ENCODE measurements at places on chromosomes 1 and 21.

- no peak for DNase-seq
Observed at GRCh38 chr21:46483300-46484295, 24.9 kb downstream of the DIP2A start.

DNA sequence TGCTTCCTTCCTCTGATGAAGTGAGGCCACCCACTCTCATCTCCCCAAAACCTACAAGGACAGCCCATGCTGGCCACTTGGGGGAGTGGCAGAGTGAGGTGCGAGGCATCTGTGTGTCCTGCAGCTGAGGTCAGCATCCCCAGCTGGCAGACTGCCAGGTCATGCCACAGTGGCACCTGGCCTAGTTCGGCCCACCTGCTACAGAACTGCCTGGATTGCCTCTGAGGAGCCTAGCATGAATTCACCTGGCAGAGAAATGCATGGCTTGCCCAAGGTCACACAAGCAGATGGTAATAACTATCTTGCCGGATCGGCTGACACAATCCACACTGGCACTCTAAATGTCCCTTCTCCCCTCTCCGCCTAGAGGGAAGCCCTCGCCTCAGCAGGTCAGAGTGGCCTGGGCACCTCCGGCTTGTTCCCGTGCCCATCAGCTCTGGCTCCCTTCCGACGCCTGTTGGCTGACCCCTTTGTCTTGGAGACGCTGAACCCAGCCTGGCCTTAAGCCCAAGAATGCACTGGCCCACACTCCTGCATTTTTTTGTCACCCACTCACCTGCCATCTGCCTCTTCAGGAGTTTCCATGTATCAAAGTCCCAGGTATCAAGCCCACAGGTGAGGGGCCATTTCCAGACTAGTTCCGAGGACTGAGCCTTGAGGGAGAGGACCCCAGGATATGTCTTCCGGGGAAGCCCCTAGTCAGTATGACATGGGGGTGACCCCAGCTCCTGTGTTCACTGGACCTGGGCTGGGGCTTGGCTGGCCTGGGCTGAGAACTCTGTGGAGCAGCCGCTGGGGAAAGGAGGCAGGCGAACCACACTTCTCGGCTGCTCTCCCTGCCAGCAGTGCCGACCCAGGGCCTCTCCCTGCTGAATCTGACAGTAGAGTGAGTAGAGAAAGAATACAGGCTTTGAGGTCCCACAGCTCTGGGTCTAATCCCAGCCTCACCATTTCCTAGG lies 21.7 kb downstream of the ECE1 start:
- peak; percentile 71 for DNase-seq

- DNase-seq: no peak
Observed at GRCh38 chr21:20949884-20950283, 48.3 kb upstream of the NCAM2 start.

DNA sequence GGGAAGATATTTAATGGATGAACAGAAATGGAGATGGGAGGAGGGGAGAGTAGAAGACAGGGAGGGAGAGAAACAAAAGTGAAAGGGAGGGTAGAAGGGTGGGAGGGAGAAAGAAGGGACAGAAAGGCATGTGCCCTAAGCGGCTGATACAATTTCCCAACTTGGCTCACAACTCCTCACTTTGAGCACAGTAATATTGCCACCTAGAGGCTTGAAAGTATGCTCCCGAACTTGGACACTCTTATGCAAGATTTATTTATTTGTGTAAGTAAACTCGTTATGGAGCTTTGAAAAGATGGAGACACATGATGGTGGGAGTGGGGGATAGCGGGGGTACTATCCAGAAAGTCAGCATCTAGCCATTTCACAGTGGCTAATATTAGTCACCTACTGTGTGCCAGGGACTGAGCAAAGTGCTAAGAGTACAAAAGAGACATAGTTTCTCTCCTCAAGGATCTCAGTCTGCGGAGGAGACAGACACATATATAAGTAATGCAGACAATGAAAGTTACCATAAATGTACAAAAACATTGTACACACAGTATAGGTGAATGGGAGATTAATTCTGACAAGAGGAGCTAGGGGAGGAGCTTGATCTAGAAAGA lies 189.7 kb downstream of the SEC16B start:
- peak; percentile 64 for DNase-seq

DNA sequence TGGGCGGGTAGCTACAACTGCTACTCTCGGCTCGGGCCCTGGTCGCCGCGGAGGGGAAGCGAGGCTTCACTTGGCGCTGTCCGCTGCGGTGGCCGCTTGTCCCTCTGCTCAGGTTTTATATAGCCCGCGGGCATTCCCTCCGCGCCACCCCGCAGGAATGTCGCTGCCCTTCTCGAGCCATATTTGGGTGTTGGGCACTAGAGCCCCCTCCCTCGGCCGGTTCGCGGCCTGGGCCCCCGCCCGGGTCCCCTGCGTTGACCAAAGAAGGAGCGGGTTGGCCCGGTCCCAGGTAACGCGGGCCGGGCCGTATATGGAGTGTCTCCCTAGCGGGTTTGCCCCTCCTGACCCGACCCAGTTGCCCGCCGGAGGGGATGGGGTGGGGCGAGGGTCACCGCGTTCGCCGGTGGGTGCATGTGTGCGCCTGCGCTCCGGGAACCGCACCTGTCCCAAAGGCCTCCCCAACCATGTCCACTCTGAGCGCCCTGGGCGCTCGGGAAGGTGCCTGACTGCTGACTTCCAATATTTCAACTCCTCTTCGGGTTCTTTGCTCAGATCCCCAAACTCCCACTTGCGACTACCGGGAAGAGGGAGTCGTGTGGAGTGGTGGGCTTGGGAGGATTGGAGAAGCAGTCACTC lies at the start of gene ACTA1:
Gene ACTA1, minus strand, starts transcription at position 90 of the 636 bp plus-strand sequence. CDS start 979 bp downstream, outside the sequence.
- no peak for DNase-seq

DNA sequence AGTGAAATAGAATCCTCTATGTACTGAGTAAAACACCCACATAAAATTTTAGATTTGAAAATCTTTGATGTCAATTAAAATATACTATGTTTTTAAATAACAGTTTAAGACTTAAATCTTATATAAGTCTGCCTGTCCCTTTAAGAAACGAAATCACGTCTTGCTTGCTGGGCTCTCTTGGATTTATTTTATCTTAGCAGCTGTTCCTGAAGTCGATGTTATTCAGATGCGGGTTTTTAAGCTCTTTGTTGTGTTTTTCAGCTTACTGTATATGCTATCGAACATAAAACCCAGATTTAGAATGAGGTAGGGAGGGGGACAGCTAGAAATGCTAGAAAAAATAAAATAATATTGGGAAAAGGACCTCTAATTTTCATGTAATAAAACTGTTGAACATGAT lies 11.1 kb upstream of the SSX2IP start:
- DNase-seq: no peak

- no peak for DNase-seq
Observed at GRCh38 chr1:6700853-6701436, 671 bp downstream of the DNAJC11 start.

- DNase-seq: no peak
Observed at GRCh38 chr1:33117440-33118085, 36.6 kb downstream of the AZIN2 start.

GRCh38 chr1:183195142-183195574 lies 9.1 kb downstream of the LAMC2 start:
- DNase-seq: peak; percentile 91

- no peak for DNase-seq
Observed at GRCh38 chr21:45284456-45284741, 3.3 kb downstream of the POFUT2 start.

DNA sequence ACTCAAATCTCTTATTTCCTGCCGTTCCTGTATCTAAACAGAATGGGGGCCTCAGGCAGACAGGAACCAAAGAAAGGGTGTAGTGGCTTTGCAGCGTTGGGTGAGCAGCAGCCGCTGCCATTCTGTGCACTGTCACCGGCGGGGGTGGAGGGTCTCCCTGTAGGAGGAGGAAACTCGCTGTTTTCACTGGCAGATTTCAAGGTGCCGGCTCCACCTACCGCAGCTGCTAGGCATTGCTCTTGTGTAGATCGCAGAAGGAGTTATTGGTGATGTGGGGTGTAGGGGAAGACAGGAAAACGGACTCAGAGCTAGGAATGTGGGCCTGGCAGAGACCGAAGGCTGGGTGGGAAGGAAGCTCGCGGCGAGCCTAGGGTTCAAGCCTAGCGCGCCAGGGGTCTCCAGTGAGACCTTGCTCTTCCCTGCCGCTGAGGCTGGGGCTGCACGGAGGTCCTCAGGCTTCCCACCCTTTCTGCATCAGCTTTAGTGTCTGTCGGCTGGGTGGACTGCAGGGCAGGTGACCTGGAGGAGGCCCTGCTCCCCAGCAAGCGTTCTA lies 20.8 kb downstream of the ATP5PO start:
- peak; percentile 85 for DNase-seq

- DNase-seq: peak; percentile 35
Observed at GRCh38 chr1:3903141-3904005, 3.3 kb upstream of the C1orf174 start.

DNA sequence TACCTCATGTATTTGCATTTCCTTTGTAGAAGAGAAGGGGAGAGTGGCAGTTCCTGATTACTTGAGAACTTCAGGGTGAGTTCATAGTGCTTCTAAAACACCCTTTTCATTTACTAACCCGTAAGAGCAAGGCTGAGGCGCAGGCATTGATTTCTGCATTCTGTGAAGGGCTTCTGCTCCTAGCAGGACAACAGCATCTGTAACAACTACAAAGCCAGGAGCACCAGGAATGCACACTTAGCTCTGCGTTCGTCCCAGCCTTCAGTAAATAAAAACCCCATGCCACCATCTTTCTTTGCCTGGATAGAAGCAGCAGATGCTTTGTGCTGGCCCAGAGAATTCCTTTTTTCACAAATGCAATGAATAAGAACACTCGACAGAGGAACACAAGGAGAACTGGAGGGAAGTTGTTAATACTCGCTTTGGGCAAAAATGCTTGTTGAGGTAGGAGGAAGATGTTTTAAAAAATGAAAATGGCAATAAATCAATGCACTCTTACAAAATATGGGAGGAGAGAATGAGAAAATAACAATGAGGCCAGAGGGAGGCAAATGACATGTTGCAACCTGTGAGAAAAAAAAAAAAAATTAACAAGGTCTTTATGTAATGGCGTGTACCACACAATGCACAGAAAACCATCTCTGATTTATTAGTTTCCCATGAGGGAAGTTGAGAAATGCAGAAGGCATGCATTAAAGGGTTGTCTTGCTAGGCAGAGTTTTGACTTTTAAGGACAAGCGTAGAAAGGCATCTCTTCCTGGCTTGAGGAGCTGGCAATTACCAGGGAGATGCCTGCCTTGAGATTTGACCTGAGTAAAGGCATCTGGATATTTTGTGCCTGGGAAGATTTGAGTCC lies 418.8 kb downstream of the DISC1 start:
- no peak for DNase-seq

- DNase-seq: no peak
Observed at GRCh38 chr1:41764656-41765055, 154.1 kb downstream of the HIVEP3 start.

- no peak for DNase-seq
Observed at GRCh38 chr1:246302711-246303317, 204.3 kb downstream of the SMYD3 start.

GRCh38 chr1:109432336-109432735 lies 6.1 kb upstream of the PSMA5 start:
- no peak for DNase-seq

DNA sequence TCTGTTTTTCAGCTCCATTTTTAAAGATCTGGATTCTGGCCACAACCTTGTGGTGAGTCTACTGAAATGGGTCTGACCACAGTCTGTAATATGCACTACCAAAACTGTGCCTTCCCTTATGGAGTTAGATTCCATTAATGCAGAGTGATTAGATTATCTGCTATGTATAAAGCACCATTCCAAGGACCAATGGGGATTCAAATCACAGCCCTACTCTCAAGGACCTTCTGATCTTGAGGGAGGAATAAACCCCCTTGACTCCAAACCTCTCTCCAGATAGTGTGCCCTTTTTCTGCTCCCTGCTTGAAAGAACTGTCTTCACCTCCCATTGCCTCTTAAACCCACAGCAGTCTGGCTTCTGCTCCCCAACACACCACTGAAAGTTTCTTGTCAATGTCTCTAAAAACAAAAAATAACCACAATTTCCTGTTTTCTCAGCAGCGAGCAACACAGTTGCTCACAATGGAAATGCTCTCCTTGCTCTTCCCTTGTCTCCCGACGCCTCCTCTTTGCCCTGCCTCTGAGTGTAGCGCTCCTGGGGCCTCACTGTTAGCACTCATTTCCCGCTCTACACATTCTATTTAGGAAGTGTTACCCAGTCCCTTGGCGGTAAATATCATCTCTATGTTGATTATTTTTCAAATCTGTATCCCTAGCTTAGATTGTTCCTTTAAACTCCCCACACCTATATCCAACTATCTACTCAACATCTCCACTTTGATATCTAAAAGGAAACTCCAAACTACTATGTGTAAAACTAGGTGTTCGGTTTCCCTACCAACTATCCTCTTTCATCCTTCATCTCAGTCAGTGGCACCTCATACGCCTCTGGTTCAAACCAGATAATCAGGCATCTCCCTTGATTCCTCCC lies 13.6 kb downstream of the PCNX2 start:
- DNase-seq: no peak

Measured in kidney tubule cell (primary cell).